ENCODE measurements at places on chromosomes 5 and 9. TPM values are rescaled to one million over a fixed set of nuclear protein-coding genes. Genes with fewer than 3 reads are reported as not detected.

Gene F12
- 1.1 TPM for total RNA-seq

Gene ZBED3
- 2.1 TPM for total RNA-seq

Gene SPATA24
- 5.0 TPM for total RNA-seq

Gene IFNB1
- total RNA-seq, result not detected

Gene CER1
- not detected for total RNA-seq

Gene OMD
- not detected for total RNA-seq

Gene PHYHD1
- 7.0 TPM for total RNA-seq

Gene QRFP
- total RNA-seq, result not detected

DNA sequence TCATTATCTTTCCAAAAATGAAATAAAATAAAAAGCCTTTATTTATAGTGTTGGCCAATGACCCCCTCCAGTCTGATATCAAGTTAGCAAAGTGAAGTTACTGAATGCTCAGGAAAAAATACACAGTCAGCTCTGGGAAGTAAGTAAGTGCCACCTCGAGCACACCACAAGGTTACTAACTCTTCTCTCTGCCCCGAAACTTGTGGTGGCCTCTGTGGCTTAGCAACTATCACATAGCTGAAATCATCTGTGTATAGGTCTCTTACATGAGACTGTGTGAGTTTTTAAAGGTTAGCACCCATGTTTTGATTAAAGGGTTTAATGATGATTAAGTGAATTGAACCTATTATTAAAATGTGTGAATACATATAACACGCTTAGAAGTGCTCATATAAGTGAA, 161.4 kb upstream of the KLF4 start:
- H3K36me3 ChIP-seq, result no peaks in the 10 kb centered on the region
- H3K27me3 ChIP-seq, result peaks cover 11% of the 10 kb centered on the region
- no peak overlapping the region for H3K27ac ChIP-seq

- peak overlapping the region; percentile 72 for H3K27ac ChIP-seq
- H3K4me1 ChIP-seq, result peaks cover 14% of the 10 kb centered on the region
- no peaks in the 10 kb centered on the region for H3K27me3 ChIP-seq
- peaks cover 23% of the 10 kb centered on the region for H3K36me3 ChIP-seq
- no peak overlapping the region for H3K4me3 ChIP-seq
These were observed 11.6 kb downstream of the SRD5A1 start for GRCh38 chr5:6644794-6645241.

DNA sequence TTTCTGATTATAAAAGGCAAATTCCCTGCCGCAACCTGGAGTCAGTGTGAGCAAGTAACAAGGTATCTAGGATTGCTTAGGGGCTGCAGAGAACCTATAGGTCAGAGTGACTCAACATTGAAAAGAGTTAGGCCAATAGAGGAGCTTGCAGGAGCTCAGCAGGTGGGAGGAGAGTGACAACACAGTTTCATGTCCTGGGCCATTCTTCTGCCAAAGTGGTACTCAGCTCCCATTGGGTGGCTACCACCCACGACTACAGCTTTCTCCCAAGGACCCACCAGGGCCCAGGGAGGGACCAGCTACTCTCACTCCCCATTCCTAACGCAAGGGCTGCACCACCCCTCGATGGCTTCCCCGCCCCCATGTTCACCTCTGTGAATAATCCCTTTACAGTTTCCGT, 86.7 kb upstream of the SPATA31C2 start:
- H3K27me3 ChIP-seq, result peaks cover 6% of the 10 kb centered on the region
- no peaks in the 10 kb centered on the region for H3K36me3 ChIP-seq
- no peak overlapping the region for H3K4me3 ChIP-seq
- H3K4me1 ChIP-seq, result no peaks in the 10 kb centered on the region

- no peak overlapping the region for H3K4me3 ChIP-seq
- no peak overlapping the region for H3K27ac ChIP-seq
- H3K27me3 ChIP-seq, result no peaks in the 10 kb centered on the region
- no peak for DNase-seq
These were observed 419.7 kb downstream of the CHSY3 start for GRCh38 chr5:130323804-130324454.

DNA sequence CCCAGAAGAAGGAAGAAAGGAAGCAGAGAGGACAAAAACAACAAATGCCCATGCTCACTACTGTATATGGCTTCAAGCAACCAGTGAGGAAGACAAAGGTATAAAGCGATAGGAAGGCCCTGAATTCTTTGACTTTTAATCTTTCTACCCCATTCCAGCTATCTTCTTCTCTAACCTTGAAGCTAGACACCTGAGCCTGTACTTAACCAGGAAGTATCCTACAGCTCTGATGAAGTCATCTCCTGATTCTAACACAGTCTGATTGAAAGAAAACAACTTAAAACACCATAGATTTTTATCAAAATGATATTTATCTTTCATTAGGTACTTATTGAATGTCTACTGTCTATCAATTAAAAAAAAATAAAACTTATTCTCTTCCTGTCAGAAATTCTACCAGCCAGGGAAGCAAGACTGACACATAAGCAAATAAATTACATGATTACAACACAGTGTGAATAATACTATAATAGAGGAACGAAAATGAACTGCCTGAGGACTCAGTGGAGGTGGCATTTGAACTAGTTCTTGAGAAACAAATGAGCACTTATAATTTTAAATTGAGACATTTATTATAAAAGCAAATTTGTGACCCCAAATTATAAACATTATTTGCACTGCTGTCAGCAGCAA, 123.3 kb upstream of the ELL2 start:
- H3K27me3 ChIP-seq, result no peaks in the 10 kb centered on the region
- peaks cover 63% of the 10 kb centered on the region for H3K4me1 ChIP-seq
- peaks cover 6% of the 10 kb centered on the region for H3K36me3 ChIP-seq

- peaks cover 33% of the 10 kb centered on the region for H3K4me1 ChIP-seq
- H3K36me3 ChIP-seq, result peaks cover 50% of the 10 kb centered on the region
- H3K4me3 ChIP-seq, result no peak overlapping the region
- no peaks in the 10 kb centered on the region for H3K27me3 ChIP-seq
- peak; percentile 55 for DNase-seq
These were observed 57.0 kb downstream of the ECPAS start for GRCh38 chr9:111427186-111427585.

DNA sequence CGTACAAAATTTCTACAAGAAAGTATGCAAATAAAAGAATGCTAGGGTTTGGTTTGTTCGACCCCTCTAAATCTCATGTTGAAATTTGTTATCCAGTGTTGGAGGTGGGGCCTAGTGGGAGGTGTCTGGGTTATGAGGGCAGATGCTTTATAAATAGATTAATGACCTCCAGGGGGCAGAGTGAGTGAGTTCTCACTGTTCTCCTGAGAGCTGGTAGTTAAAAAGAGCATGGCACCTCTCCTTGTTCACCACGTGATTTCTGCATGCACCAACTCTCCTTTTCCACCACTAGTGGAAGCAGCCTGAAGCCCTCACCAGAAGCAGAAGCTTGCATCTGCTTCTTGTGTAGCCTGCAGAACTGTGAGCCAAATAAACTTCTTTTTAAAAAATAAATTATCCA, 50.4 kb upstream of the FAM170A start:
- no peak overlapping the region for H3K4me3 ChIP-seq
- H3K27ac ChIP-seq, result no peak overlapping the region
- peaks cover 3% of the 10 kb centered on the region for H3K27me3 ChIP-seq
- no peaks in the 10 kb centered on the region for H3K36me3 ChIP-seq

GRCh38 chr9:28808042-28808441, 1234.8 kb upstream of the C9orf72 start:
- no peaks in the 10 kb centered on the region for H3K27me3 ChIP-seq
- H3K4me3 ChIP-seq, result no peak overlapping the region
- DNase-seq, result no peak

DNA sequence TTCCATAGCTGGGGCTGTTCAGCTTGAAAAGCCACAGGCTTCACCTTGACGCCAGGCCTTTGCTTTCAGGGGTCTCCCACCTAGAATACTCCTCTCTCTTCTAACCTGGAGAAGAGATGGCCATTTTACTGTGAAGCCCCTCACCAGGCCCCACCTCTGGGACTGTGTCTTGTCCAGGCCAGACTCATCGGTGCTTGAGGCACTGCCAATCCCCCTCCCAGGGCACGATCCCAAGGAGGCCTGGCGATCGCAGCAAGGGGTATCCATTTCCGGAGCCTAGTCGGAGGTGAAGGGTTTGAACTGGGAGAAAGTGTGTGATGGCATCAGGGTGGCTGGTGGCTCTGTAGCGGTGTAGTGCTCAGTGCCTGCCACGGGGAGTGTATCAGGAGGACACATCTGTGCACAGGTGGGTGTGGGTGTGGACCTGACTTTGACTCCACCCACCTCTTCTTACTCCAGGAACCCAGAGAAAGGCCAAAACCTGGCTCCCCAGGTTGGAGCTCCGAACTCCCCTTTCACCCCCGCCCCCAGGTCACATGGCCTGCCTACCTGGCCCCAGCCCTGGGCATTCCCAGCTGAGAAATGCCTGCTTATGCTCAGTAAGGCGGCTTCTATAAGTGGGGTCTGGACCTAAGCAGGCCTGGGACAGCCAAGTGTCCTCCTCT, 27.4 kb upstream of the ENHO start:
- no peaks in the 10 kb centered on the region for H3K4me1 ChIP-seq
- no peaks in the 10 kb centered on the region for H3K36me3 ChIP-seq
- no peak overlapping the region for H3K4me3 ChIP-seq
- peaks cover 43% of the 10 kb centered on the region for H3K27me3 ChIP-seq

GRCh38 chr5:73321757-73322436, 126.7 kb downstream of the FOXD1 start:
- H3K36me3 ChIP-seq, result peaks cover 10% of the 10 kb centered on the region
- peak overlapping the region; percentile 86 for H3K27ac ChIP-seq
- H3K4me3 ChIP-seq, result peak overlapping the region; percentile 17

DNA sequence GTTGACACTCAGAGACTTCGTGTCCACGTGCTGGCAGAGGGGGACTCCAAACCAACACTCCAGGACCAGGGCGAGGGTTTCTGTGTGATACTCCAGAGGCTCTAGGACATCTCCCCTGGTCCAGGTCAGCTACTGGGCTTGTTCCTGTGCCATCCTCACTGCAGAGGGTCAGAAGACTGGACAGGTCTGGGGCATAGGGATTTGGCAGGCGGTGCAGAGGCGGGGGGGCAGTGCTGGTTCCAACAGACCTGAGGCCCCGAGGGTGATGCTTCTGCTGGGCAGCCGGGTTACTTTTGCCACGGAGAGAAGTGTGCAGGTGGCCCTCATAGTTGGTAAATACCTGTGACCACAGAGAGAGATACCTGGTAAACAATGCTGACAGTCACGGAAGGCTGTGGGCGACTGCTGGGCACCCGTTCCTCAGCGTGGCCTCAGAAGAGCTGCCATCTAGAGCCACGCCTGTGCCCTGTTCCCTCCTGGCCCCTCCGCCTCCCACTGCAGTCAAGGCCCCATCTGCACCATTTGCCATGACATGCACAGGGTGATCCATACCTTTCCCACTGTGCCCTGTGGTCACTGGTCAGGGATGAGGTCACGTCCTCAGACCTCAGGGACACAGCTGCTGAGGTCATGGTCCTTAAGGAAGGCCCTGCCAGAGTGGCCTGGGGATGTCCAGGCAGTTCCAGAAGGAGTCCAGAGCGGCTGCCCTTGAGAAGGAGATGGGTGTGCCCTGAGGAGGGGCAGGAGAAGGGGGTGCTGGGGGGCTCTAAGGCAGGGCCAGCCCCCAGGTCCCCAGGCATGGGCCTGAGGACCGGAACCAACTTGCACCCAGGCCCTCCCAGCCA, 30.0 kb downstream of the TRIP13 start:
- H3K4me1 ChIP-seq, result peaks cover 8% of the 10 kb centered on the region
- H3K27me3 ChIP-seq, result peaks cover 6% of the 10 kb centered on the region
- H3K36me3 ChIP-seq, result no peaks in the 10 kb centered on the region
- DNase-seq, result no peak
- no peak overlapping the region for H3K4me3 ChIP-seq
- no peak overlapping the region for H3K27ac ChIP-seq

- no peaks in the 10 kb centered on the region for H3K27me3 ChIP-seq
- no peaks in the 10 kb centered on the region for H3K4me1 ChIP-seq
- H3K36me3 ChIP-seq, result no peaks in the 10 kb centered on the region
- no peak for DNase-seq
These were observed 517.3 kb upstream of the RORB start for GRCh38 chr9:73979894-73980264.

DNA sequence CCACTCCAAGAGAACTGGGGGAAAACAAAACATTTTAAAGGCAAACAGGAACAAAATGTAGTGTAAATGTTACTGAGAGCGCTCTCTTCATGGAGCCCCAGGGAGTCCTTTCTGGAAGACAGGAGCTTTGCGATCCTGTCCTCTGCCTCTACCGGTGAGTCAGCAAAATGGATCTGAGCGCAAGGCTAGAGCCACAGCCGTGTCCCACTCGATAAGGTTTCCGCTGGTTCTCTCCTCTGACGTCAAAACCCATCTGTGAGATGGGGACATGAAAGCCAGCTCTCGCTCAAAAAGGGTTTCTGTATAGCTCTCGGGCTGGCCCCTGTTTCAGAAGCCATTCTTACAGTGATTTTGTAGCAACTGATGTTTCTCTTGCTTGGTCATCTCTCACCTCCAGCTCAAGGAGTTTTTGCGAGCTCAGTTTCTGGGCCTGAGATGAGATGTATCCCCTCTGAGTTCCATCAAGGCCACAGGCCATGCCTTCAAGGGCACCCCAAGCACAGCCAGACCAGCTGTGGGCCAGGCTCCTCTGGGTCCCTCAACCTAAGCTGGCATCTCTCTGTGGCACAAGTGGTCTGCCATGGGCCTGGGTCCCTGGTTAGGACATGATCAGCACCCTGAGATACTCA, 101.6 kb downstream of the FSTL4 start:
- no peaks in the 10 kb centered on the region for H3K36me3 ChIP-seq
- no peaks in the 10 kb centered on the region for H3K4me1 ChIP-seq
- DNase-seq, result no peak
- no peak overlapping the region for H3K27ac ChIP-seq

DNA sequence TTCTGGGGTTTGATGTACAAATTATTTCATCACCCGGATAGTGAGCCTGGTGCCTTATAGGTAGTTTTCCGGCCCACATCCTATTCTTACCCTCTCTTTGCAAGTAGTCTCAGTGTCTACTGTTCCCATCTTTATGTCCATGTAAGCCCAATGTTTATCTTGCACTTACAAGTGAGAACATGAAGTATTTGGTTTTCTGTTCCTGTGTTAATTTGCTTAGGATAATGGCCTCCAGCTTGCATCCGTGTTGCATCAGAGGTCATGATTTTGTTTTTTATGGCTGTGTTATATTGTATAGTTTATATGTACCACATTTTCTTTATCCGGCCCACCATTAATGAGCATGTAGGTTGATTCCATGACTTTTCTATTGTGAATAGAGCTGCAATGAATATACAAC, 136.5 kb downstream of the PRR16 start:
- no peak overlapping the region for H3K4me3 ChIP-seq
- DNase-seq, result no peak
- peaks cover 1% of the 10 kb centered on the region for H3K27me3 ChIP-seq
- peaks cover 37% of the 10 kb centered on the region for H3K36me3 ChIP-seq
- peaks cover 80% of the 10 kb centered on the region for H3K4me1 ChIP-seq

DNA sequence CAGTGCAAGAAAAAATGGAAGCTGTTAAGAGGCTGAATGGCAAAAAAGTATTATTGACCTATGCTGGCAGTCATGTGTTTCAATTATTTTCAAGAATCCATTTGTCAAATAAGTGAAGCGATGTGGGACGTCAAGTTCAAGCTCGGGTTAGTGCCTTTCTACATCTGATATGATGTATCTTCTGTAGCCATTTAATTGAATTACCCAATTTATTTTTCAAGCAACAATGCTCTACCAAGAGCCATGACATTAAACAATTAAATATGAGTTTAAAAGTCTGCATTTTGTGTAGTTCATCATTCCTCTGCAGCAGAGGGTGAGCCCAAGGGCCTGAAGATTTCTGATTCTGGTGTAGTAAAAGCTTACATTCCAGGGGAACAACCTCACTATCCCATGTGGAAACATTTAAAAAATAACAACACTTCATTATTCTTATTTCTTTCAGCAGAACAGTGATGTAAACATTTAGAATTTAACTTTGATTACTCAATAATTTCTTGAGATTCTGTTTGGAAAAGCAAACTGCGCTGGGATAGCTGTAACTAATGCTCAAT, 619.7 kb upstream of the ARRDC3 start:
- no peak for DNase-seq
- H3K4me3 ChIP-seq, result no peak overlapping the region
- no peaks in the 10 kb centered on the region for H3K4me1 ChIP-seq
- no peaks in the 10 kb centered on the region for H3K27me3 ChIP-seq
- no peak overlapping the region for H3K27ac ChIP-seq

All from HFFc6 (cell line).